ENCODE measurements at places on chromosomes 5 and 9. TPM values are rescaled to one million over a fixed set of nuclear protein-coding genes. Genes with fewer than 3 reads are reported as not detected.

DNA sequence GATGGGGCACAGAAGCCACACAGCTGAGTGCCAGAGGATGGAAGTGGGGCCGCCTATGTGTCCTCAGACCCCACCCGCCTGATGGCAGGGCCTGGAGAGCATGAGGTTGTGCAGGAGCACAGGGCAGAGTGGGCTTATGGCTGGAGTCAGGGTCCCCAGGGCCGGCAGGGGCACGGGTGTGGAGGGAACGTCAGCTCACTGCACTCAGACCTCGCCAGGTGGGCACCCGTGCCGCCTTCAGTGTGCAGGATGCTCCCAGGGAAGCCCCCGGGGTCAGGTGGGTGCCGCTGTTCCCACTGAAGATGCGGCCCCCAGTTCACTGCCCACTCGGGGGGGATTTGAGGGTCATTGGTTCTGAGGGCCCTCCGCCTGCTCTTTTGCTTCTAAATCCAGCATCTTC, 34.9 kb downstream of the EXOC3 start:
- peaks cover 5% of the 10 kb centered on the region for H3K4me1 ChIP-seq
- H3K27me3 ChIP-seq: peaks cover 30% of the 10 kb centered on the region
- H3K4me3 ChIP-seq: no peak overlapping the region
- H3K36me3 ChIP-seq: no peaks in the 10 kb centered on the region
- DNase-seq: no peak

GRCh38 chr5:110032376-110032775, 342.6 kb downstream of the MAN2A1 start:
- H3K27ac ChIP-seq: peak overlapping the region; percentile 4
- no peak overlapping the region for H3K4me3 ChIP-seq
- H3K4me1 ChIP-seq: peaks cover 17% of the 10 kb centered on the region
- no peaks in the 10 kb centered on the region for H3K36me3 ChIP-seq
- peaks cover 9% of the 10 kb centered on the region for H3K27me3 ChIP-seq

GRCh38 chr5:1332461-1333001, 12.4 kb downstream of the CLPTM1L start:
- no peak overlapping the region for H3K27ac ChIP-seq
- peaks cover 13% of the 10 kb centered on the region for H3K4me1 ChIP-seq
- H3K4me3 ChIP-seq: no peak overlapping the region

GRCh38 chr5:74540622-74541021, 99.9 kb downstream of the ENC1 start:
- H3K27ac ChIP-seq: no peak overlapping the region
- no peaks in the 10 kb centered on the region for H3K36me3 ChIP-seq
- no peak overlapping the region for H3K4me3 ChIP-seq
- peaks cover 19% of the 10 kb centered on the region for H3K27me3 ChIP-seq
- no peaks in the 10 kb centered on the region for H3K4me1 ChIP-seq
- DNase-seq: no peak

The FAM78A gene
- 59.5 TPM for total RNA-seq

- H3K27me3 ChIP-seq: peaks cover 19% of the 10 kb centered on the region
- no peaks in the 10 kb centered on the region for H3K36me3 ChIP-seq
- H3K4me1 ChIP-seq: no peaks in the 10 kb centered on the region
Measured at GRCh38 chr9:89022001-89022759, 30.9 kb downstream of the S1PR3 start.

DNA sequence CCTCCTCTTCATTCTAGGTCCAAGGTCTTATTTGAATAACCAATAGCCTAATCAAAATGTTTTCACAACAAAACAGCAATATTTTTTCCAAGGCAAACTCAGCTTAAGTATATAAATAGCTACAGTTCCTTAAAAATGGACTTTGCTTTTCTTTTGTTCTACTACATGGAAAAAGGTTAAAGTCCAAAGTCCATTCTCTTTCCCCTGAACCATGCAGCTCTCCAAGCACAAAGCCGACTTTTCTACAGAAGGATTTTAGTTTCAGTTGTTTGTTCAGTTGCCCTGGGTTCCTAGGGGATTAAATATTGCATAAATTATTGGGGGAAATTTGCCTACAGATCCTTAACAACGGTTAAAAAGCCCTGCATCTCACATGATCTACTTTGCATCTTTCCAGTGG, 677.0 kb upstream of the KLF4 start:
- H3K4me1 ChIP-seq: no peaks in the 10 kb centered on the region
- no peak overlapping the region for H3K4me3 ChIP-seq
- H3K27ac ChIP-seq: no peak overlapping the region

- no peaks in the 10 kb centered on the region for H3K4me1 ChIP-seq
- peaks cover 10% of the 10 kb centered on the region for H3K27me3 ChIP-seq
- no peaks in the 10 kb centered on the region for H3K36me3 ChIP-seq
- no peak overlapping the region for H3K27ac ChIP-seq
Measured at GRCh38 chr5:68932830-68933434, 160.9 kb upstream of the SLC30A5 start.

GRCh38 chr5:177023303-177023664, 788 bp downstream of the ZNF346 start:
- H3K4me1 ChIP-seq: peaks cover 39% of the 10 kb centered on the region
- no peaks in the 10 kb centered on the region for H3K27me3 ChIP-seq
- H3K27ac ChIP-seq: peak overlapping the region; percentile 96
- no peak for DNase-seq
- H3K4me3 ChIP-seq: peak overlapping the region; percentile 99
- H3K36me3 ChIP-seq: peaks cover 2% of the 10 kb centered on the region

The DAB2IP gene
- not detected for total RNA-seq

The PIP5K1B gene
- total RNA-seq: 0.99 TPM

- no peak overlapping the region for H3K4me3 ChIP-seq
- H3K27ac ChIP-seq: peak overlapping the region; percentile 78
- no peaks in the 10 kb centered on the region for H3K27me3 ChIP-seq
- DNase-seq: no peak
Measured at GRCh38 chr5:181234455-181235306, 9.0 kb downstream of the RACK1 start.

DNA sequence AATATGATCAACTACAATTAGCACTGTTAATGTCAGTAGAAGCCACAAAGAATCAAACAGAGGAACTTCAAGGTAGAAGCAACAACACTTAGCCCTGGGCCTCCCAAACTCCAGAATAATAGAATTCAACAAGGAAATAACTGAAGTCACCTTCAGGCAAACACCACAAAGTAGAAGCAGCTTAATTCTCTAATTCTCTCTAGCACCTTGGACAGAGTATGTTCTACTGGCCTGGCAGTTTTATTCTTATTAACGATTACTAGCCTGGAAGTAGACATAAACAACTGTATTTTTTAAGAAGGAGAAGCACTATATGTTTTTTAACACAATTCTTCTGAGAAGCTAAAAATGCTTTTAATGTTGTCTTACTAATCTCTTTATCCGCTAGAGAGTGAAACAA, 911.9 kb downstream of the DTWD2 start:
- DNase-seq: no peak
- H3K4me3 ChIP-seq: no peak overlapping the region
- no peak overlapping the region for H3K27ac ChIP-seq
- no peaks in the 10 kb centered on the region for H3K4me1 ChIP-seq
- H3K36me3 ChIP-seq: no peaks in the 10 kb centered on the region

DNA sequence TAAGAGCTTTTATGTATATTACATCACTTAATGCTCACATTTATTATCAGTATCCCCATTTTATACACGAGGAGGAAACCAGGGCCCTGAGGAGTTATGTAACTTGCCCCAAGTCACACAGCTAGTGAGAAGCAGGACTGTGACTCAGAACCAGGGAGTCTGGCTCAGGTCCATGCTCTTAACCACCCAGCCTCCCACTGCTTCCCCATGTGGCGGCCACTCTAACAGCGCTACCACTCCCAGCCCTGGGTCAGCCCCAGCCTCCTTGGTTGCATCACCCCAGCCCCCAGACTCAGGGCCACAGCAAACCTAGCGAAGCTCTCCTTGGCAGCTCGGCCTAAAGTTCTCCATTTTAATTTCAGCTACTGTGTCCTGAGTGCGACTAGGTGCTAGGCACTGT, 159.1 kb downstream of the PAX5 start:
- H3K27me3 ChIP-seq: peaks cover 33% of the 10 kb centered on the region
- no peak overlapping the region for H3K4me3 ChIP-seq
- H3K36me3 ChIP-seq: peaks cover 2% of the 10 kb centered on the region
- H3K4me1 ChIP-seq: peaks cover 7% of the 10 kb centered on the region
- H3K27ac ChIP-seq: no peak overlapping the region
- DNase-seq: no peak

DNA sequence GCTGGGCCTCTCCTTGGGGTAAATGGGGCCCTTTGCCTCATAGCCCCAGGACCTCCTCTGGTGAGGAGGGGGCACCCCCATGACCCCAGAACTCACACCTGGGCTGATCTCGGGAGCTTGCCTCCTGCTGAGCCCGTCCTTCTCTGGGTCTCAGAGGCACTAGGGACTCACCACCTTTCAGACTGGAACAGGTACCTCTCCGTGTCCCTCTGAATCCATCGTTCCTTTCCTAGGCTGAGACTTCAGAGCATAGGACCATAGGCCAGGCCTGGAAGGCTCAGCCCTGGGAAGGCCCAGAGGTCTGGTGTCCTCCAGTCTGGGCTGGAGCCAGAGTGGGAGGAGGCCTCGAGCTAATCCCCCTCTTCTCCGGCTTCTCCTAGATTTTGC, 97.9 kb downstream of the CACNA1B start:
- no peak overlapping the region for H3K4me3 ChIP-seq
- no peak overlapping the region for H3K27ac ChIP-seq
- no peak for DNase-seq
- H3K36me3 ChIP-seq: peaks cover under 1% of the 10 kb centered on the region

DNA sequence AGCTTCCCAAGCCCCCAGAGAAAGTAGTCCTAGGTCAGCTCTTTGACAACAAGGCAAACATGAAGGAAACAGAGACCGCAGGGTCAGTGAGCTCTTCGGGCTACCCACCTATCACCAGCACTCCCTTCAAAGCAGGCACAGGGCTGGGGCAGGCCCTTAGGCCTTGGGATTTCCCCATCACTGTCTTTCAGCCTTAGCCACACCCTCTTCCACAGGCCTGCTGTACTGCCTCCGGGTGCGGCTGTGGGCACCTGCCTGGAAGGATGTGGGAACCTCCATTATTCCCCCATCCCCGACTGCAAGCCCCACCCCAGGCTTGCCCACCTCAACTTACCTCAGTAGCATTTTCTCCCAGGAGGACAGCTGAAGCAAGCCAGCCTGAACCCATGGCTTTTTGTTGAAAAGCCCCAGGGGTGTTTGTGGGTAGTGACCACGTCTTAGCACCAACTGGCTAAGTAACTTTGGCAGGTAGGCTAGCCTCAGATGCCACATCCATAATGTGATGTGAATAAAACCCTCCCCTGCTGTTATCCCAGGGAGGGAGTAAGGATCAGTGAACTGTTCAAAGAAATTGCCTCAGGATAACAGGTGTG, 100.2 kb downstream of the PIK3R1 start:
- peak overlapping the region; percentile 88 for H3K27ac ChIP-seq
- H3K27me3 ChIP-seq: no peaks in the 10 kb centered on the region
- no peak overlapping the region for H3K4me3 ChIP-seq
- H3K36me3 ChIP-seq: no peaks in the 10 kb centered on the region
- DNase-seq: peak; percentile 11

The CTNND2 gene
- total RNA-seq: 1.6 TPM

The CDX1 gene
- not detected for total RNA-seq

DNA sequence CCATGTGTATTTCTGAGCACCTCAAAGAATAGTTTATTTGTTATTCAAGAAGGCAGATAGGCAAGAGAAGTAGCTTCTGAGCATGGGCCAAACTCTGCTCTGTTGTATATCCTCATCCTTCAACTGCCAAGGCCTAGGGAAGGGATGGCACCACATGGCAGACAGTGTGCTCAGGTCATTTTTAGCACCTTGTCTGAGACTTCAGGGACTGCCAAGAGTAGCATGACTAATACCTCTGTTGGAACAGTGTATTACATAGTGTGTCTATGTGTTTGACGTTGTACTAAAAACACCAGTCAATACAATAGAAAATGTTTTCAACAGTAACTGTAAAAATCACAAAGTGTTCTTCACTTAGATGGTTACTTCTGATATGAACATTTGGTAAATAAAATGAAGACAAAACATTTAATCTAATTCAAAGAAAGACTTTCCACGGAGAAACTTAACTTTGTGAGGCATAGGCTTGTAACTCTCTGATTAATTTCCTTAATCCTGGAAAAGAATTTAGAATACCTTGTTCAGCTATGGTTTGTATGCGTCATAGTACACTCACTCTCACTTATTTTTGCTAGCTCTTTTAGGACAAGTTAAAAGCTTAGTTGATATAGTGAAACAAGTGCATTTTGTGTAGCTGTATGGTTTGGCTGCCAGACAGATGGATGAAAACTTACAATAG, 318.4 kb upstream of the RIOK2 start:
- H3K27ac ChIP-seq: no peak overlapping the region
- no peak overlapping the region for H3K4me3 ChIP-seq
- H3K27me3 ChIP-seq: peaks cover 4% of the 10 kb centered on the region
- no peaks in the 10 kb centered on the region for H3K36me3 ChIP-seq
- no peak for DNase-seq
- no peaks in the 10 kb centered on the region for H3K4me1 ChIP-seq

DNA sequence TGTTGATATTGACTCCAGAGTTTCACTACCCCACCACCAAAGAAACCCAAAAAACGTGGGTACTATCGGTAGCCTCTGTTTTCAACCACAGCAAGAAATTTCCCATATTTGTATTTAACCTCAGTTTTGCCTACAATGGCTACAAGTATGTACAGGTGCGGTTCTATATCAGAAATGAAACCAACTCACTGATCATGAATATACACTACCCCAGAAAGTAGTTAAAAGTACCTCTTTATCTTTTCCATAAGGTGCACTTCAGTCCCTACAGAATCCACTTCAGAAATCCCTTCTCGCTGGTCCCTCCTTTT, 140.6 kb upstream of the SLC12A2 start:
- H3K4me3 ChIP-seq: no peak overlapping the region
- no peak for DNase-seq
- H3K27me3 ChIP-seq: no peaks in the 10 kb centered on the region

GRCh38 chr5:54370982-54371381, 60.6 kb upstream of the ARL15 start:
- no peak for DNase-seq
- H3K4me1 ChIP-seq: no peaks in the 10 kb centered on the region
- H3K27me3 ChIP-seq: peaks cover 25% of the 10 kb centered on the region
- H3K36me3 ChIP-seq: no peaks in the 10 kb centered on the region
- no peak overlapping the region for H3K4me3 ChIP-seq

DNA sequence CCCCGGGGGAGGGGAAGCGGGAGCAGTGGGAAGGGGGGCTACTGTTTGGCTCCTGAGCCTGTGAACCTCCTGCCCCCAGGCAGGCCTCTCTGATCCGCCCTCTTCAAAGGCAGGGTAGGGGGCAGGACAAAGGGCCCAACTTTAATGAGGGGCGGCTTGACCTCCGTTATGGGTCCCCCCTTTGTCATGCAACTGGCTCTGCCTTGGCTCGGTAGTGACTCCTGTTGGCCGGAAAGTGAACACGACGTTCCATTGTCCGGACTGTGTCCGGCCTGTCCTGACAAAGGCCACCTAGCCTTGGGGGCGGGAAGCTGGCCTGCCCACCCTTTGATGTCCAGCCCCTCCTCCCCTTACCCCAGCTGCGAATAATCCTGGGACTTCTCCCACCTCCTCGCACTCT, 1.3 kb downstream of the CDX1 start:
- peaks cover 10% of the 10 kb centered on the region for H3K36me3 ChIP-seq
- DNase-seq: no peak
- H3K4me1 ChIP-seq: peaks cover 5% of the 10 kb centered on the region
- no peak overlapping the region for H3K27ac ChIP-seq
- peaks cover 79% of the 10 kb centered on the region for H3K27me3 ChIP-seq
- no peak overlapping the region for H3K4me3 ChIP-seq

The SH3PXD2B gene
- total RNA-seq: 0.12 TPM
